ENCODE measurements at places on chromosomes 2 and 18.
A peak's percentile ranks its signal among the peaks of the same experiment; 100 is the strongest.

- DNase-seq: no peak
Measured at GRCh38 chr2:74530239-74531187, 780 bp downstream of the HTRA2 start.

- DNase-seq: no peak
Measured at GRCh38 chr2:14735696-14736095, 103.2 kb downstream of the LRATD1 start.

DNA sequence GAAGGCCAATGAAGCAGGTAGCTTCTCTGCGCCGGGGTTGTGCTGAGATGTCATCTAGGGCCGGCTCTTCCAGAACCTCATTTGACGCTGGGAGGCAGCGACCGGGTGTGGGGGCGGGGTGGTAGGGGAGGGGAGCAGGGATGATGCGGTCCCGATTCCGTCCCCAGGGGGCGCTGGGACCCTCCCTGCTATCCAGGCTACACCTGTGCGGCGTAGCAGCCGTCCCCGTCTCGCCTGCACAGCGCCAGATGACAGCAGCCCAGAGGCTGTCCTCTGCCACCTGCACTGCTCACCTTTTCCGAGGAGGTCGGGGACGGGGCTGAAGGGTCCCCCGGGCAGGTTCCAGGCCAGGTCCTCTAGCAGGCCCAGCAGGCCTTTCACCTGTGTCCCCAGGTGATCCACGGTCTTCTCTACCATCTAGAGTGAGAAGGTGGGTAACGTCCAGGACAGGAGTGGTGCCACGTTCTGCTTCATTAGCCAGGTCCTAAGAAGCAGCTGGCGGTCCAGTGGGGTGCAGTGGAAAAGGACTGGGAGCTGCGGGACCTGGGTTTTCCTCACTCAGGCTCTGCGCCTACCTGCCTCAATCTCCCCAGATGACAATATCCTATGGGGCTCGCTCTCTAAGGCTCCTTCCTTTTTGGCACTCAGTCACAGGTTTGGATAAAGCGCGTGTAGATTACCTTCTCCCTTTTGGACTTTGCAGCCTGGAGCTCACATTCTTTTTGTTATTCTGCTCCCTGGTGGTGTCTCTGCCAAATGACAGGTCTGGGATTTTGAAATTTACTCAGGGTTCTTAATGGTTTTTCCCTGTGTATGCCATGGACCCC lies 56.0 kb upstream of the RAB6C start:
- peak; percentile 40 for DNase-seq

DNA sequence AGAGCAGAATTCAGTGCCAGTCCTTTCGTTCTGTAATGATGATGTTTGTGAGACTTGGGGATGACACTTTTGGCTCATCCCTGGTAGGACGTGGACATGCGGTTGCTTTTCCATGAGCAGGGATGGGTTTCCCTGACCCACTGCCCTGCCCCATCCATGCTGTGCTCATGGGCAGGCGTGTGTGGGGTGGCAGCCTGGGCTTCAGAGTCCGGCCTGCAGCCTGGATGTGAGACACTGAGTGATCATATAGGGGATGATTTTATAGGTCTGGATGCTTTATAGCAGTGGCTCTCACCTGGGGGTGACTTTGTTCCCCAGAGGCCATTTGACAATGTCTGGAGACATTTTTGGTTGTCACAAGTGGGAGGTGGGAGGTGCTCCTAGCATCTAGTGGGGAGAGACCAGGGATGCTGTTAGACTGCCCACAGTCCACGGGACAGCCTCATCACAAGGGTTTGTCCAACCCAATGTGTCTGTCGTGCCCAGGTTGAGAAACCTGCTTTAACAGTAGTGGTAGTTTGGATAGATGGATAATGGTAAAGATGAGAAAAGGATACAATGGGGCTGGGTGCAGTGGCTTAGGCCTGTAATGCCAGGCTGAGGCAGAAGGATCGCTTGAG lies 38.9 kb downstream of the LDLRAD4 start:
- DNase-seq: no peak

GRCh38 chr2:197615016-197615652 lies 60.3 kb downstream of the RFTN2 start:
- DNase-seq: no peak

DNA sequence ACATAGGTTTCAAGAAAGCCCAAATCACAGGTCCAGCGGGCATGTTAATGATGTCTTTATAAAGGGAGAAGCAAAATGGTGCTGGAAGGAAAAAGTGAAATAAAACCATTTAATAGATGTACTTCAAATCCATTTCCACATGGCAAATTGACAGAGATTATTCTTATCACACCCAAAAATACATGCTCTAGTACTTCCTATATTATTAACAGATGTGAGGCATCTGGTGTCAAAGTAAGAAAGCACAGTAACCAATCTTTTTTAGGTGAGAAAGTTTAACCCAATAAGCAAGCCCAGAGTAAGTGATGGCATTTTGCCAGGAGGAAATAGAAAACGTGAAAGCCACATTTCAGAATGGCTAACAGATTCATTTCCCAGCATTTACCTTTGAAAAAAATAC lies 128.0 kb downstream of the ABCA12 start:
- no peak for DNase-seq

- DNase-seq: no peak
Measured at GRCh38 chr2:178418426-178418825, 32.5 kb downstream of the PRKRA start.

GRCh38 chr18:33669589-33669988 lies 91.6 kb downstream of the ASXL3 start:
- no peak for DNase-seq
